ENCODE measurements at places on chromosomes 6 and 20.

GRCh38 chr6:44470115-44470464 lies 82.6 kb downstream of the CDC5L start:
- H3K27ac ChIP-seq = no peak overlapping the region
- no peaks in the 10 kb centered on the region for H3K36me3 ChIP-seq
- H3K27me3 ChIP-seq = no peaks in the 10 kb centered on the region
- H3K4me3 ChIP-seq = no peak overlapping the region
- no peak for DNase-seq

GRCh38 chr6:143507358-143508145 lies 4.0 kb downstream of the FUCA2 start:
- DNase-seq = no peak
- no peak overlapping the region for H3K4me3 ChIP-seq
- H3K27me3 ChIP-seq = no peaks in the 10 kb centered on the region
- H3K27ac ChIP-seq = no peak overlapping the region

- H3K27me3 ChIP-seq = no peaks in the 10 kb centered on the region
- H3K36me3 ChIP-seq = no peaks in the 10 kb centered on the region
- H3K27ac ChIP-seq = no peak overlapping the region
- DNase-seq = no peak
These were observed 35.7 kb downstream of the RAB44 start for GRCh38 chr6:36733300-36733699.

- H3K4me1 ChIP-seq = no peaks in the 10 kb centered on the region
- no peak overlapping the region for H3K27ac ChIP-seq
- no peak for DNase-seq
- H3K36me3 ChIP-seq = no peaks in the 10 kb centered on the region
- H3K27me3 ChIP-seq = peaks cover 4% of the 10 kb centered on the region
These were observed 24.4 kb downstream of the ANGPT4 start for GRCh38 chr20:891706-892080.

GRCh38 chr6:101202867-101203374 lies 190.6 kb upstream of the GRIK2 start:
- no peaks in the 10 kb centered on the region for H3K4me1 ChIP-seq
- H3K27ac ChIP-seq = no peak overlapping the region
- H3K4me3 ChIP-seq = no peak overlapping the region
- no peaks in the 10 kb centered on the region for H3K27me3 ChIP-seq
- no peak for DNase-seq

Data from CD4-positive, alpha-beta T cell (primary cell).